SHP77 (cell line): ENCODE measurements at places on chromosomes 13 and 19.

- no peak for DNase-seq
These were observed 22.7 kb downstream of the TFDP1 start for GRCh38 chr13:113607056-113607888.

DNA sequence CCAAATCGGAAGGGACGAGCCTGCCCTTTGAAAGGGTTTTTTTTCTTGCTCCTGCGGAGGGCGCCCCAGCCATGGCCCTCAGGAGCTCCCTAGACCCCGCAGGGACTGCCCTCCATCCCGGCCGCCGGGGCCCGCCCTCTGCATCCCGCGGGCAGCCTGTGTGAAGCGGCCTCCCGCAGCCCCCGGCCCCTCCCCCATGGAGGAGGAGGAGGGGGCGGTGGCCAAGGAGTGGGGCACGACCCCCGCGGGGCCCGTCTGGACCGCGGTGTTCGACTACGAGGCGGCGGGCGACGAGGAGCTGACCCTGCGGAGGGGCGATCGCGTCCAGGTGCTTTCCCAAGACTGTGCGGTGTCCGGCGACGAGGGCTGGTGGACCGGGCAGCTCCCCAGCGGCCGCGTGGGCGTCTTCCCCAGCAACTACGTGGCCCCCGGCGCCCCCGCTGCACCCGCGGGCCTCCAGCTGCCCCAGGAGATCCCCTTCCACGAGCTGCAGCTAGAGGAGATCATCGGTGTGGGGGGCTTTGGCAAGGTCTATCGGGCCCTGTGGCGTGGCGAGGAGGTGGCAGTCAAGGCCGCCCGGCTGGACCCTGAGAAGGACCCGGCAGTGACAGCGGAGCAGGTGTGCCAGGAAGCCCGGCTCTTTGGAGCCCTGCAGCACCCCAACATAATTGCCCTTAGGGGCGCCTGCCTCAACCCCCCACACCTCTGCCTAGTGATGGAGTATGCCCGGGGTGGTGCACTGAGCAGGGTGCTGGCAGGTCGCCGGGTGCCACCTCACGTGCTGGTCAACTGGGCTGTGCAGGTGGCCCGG lies 815 bp downstream of the MAP3K10 start:
- peak; percentile 50 for DNase-seq

DNA sequence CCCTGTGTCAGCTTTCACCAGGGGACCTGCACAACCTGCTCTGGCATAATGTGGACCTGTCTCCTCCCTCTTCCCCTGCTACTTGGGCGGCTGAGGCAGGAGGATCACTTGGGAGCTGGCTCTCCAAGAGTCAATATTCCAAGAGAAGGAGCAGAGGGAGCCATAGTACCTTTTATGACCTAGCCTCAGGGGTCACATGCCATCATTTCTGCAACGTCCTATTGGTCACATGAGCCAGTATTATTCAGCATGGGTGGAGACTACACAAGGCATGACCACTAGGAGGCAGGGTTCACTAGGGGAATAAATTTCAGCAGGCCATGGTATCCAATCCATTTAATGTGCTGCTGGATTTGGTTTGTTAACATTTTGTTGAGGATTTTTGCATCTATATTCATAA lies 12.0 kb upstream of the SHFL start:
- peak; percentile 49 for DNase-seq

GRCh38 chr19:40756502-40757110 lies 5.6 kb downstream of the SNRPA start:
- no peak for DNase-seq

DNA sequence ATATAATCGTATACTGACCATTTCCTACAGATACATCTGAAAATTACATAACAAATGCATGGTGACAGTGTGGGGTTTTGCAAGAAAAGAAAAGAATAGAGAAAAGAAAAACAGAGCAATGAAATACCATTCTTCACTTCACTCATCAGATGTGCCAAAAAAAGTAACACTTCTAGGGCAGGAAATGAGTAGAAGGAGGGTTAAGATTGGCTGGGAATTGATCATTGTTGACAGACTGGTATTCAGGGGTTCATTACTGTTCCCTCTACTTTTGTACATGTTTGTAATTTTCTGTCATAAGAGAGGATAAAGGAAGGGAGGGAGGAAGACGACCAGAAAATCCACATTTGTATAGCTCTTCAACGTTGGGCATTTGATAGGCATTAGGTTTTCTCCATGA lies 31.5 kb downstream of the ABCC4 start:
- DNase-seq = no peak

- no peak for DNase-seq
These were observed 191.8 kb downstream of the PCCA start for GRCh38 chr13:100280681-100281080.
